ENCODE measurements at places on chromosomes 11 and 22. TPM values are rescaled to one million over a fixed set of nuclear protein-coding genes. Genes with fewer than 3 reads are reported as not detected.

- no peak for DNase-seq
These were observed 87.0 kb upstream of the CLNS1A start for GRCh38 chr11:77724636-77725035.

DNA sequence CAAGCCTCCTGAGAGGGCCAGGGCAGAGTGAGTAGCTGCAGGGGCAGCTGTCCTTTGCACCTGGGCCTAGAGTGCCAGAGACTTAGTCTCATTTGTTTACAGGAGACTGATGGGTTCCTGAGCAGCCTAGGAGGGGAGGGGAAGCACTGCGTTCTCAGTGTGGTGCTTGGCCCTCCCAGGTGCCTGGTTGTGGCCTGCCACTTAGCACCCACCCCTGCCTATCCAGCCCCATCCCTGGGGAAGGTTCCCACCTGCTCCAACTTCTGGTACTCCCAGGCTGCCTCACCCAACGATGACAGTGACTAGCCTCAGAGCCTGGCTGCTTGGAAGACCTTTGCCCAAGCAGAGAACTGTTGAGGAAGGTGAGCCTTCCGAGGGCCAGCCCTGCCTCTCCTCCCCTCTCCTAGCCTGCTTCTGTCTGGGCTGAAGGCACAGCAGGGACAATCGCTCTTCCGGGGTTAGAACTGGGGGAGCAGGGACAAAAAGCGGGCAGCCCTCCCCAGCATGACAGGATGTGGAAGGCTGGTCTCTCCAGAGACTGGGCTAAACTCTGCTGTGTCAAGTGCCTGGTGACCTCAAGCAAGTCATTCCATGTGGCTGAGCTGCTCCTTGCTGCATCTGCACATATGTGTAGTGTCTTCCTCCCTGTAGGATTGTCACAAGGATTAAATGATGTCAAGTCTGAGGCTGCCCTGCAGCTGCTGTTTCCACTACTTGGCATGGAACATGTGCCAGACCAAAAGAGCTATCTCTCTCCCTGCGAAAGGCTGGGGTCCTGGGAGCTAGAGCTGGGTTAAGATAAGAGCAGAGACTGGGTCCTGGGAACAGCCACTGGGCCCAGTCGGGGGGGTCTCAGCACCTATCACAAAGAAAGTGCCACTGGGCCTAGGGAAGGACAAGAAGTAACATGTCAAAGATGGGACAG is 9.9 kb downstream of the KCNQ1OT1 start:
- no peak for DNase-seq

- DNase-seq, result no peak
These were observed 312.2 kb upstream of the MTNR1B start for GRCh38 chr11:92657226-92657625.

GRCh38 chr11:67349928-67350465 is 3.3 kb downstream of the POLD4 start:
- no peak for DNase-seq

- DNase-seq, result no peak
These were observed 141.4 kb downstream of the FBXO7 start for GRCh38 chr22:32615874-32616564.

DNA sequence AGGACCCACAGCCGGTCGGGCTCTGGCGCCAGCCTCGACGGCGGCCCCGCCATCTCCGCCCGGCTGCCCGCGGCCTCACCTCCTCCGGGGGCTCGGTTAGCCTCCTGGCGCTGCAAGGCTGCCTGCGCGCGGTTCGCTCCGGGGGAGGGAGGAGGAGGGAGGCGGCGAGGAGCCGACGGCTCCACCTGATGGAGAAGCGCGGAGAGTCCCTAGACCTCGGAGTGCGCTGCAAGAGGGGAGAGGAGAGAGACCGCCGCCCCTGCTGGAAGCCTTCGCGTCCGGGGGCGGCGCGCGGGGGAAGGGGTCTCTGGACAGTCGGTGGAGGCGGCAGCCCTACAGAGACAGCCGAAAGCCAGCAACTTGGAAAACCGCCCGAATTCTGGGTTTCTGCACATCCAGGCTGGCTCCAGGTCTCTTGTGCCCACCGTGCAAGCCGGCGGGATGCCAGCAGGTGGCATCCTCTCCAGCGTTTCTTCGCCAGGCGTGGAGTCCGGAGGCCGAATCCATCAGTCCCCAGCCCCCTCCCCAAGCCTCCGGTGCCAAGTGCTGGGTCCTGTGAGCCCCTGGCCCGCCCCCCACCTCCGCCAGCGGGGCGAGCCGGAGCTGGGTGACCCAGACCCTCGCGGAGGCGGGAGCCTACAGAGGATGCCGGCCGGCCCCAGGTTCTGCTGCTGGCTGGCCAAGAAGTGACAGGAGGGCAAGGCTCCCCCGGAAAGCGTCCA is 2.9 kb upstream of the KIRREL3 start:
- no peak for DNase-seq

GRCh38 chr11:120432056-120433018 is 79.2 kb upstream of the GRIK4 start:
- peak; percentile 55 for DNase-seq

- DNase-seq, result no peak
These were observed 253.0 kb upstream of the CCDC179 start for GRCh38 chr11:23112987-23113886.

DNA sequence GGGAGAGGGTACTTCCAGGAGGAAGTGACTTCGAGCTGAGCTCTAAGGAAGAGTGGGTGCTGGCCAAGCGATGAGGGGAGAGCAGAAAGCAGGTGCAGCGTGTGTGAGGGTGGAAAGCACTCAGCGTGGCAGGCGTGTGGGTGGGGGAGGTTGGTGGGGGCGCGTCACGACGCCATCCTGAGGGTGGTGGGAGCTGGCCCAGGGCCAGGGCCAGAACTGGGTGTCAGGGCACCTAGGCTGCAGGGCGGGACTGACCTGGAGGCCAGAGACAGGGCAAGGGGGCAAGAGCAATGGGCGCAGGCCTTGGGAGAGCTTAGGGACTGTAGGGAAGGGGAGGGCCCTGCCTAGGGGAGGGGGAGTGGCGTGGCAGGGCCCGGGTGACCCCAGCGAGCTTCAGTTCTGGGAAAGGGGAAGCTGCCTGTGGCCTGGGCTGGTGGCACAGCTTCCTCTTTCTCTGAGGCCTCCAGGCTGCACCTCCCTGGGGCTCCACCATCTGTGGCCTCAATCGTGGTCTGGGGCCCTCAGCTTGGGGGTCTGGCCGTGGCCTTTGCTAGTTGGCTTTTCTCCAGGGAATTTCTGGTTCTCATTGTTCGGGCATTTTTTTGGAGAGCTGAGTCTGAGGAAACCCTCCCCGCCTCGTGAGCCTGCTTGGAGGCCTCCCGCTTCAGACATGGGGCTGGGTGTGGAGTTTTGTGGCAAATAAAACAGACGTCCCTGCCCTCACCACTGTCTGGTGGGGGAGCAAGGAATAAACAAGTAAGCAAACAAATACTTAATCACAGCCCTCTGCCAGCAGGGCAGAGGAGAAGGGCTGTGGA is 8.9 kb downstream of the RELT start:
- DNase-seq, result peak; percentile 75

GRCh38 chr11:61340979-61341378 is 8.0 kb downstream of the TKFC start:
- no peak for DNase-seq

GRCh38 chr11:121460941-121461514 is 8.3 kb upstream of the SORL1-AS1 start:
- DNase-seq, result no peak

DNA sequence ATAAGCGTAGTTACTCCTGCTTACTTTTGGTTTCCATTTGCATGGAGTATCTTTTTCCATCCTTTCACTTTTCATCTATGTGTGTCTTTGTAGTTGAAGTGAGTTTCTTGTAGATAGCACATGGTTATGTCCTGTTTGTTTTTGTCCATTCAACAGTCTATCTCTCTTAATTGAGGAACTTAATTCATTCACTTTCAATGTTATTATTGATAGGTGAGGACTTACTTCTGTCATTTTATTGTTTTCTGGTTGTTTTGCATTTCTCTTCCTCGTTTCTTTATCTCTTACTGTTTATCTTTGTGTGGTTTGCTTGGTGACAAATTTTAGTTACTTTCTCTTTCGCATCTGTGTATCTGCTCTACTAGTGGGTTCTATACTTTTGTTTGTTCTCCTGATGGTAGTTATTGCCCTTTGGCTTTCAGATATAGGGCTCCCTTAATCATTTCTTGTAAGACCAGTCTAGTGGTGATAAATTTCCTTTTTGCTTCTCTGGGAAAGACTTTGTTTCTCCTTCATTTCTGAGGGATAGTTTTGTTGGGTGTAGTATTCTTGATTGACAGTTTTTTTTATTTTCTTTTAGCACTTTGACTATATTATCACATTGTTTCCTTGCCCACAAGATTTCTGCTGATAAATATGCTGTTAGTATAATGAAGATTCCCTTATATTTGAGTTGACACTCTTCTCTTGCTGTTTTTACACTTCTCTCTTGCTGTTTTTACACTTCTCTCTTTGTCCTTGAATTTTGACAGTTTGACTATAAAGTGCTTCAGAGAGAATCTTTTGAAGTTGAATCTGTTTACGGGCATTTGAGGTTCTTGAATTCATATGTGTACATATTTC is 9.0 kb upstream of the RAG1 start:
- no peak for DNase-seq

- DNase-seq, result no peak
These were observed 330 bp downstream of the ACP2 start for GRCh38 chr11:47248304-47248663.

- DNase-seq, result no peak
These were observed 73.4 kb upstream of the YWHAH start for GRCh38 chr22:31870890-31871289.

DNA sequence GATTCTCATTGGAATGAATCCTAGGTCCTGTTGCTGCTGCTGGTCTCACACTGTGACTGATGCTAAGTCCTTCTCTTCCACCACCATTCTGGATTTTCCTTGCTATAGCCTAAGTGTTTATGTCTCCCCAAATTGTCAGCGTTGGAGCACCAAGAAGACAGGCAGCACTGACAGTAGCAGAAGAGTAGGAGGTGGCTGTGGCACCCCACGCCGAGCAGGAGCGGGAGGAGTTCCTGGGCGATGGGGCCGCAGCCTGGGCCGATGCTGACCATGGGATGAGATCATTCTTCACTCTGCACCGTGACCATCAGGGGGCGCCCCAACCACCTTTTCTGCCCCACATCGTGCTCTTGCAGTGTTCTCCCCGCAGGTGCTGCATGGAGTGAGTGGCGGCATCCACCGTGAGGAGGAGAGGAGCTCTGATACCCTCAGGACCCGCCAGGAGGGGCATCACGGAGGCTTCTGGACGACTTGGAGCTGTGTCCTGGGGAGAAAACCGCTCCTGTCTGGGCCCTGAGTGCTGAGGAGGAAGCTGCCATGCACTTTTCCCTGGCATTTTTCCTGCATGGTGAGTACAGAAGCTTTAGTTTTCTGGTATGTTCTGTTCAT is 57.0 kb downstream of the LRRC74B start:
- DNase-seq, result peak; percentile 92

GRCh38 chr22:22928666-22929380 is 41.2 kb downstream of the IGLL5 start:
- peak; percentile 92 for DNase-seq

The CDCA5 gene
- 95.1 TPM for total RNA-seq

The FGF3 gene
- total RNA-seq, result not detected

The CHST1 gene
- 0.36 TPM for total RNA-seq

The OR2AG2 gene
- total RNA-seq, result 0.62 TPM

The GRK3 gene
- total RNA-seq, result 30.1 TPM
